Caudate nucleus (tissue), 63 donors: ENCODE measurements at places on chromosomes 4 and X.

DNA sequence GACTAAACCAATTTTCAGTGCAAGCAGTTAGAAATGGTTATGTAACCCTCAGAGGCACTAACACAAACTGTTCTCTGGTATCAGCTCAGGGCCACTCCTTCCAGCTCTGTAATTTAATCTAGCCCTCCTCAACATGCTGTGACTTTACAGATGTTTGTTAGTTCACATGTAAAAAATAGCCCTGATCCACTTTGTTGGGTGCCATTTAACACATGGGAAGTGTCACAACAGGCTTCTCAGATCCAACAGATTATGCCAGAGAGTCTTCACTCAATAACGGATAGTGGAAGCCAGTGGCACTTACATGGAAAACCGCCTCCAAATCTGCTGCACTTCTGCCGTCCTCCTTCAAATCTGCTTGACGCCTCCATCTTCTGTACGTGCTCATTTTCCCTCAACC, 51.6 kb downstream of the ATP8A1 start:
- DNase-seq: no peak

DNA sequence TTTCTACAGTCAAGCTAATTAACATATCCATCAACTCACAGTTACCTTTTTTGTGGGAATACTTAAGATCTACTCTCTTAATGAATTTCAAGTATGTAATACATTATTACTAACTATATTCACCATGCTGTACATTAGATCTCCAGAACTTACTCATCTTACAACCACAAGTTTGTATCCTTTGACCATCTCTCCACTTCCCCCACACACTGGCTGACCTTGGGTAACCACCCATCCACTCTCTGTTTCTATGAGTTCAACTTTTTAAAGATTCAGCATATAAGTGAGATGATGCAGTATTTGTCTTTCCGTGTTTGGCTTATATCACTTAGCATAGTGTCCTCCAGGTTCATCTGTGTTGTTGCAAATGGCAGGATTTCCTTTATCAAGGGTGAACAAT, 30.5 kb upstream of the MAGED1 start:
- DNase-seq: no peak

DNA sequence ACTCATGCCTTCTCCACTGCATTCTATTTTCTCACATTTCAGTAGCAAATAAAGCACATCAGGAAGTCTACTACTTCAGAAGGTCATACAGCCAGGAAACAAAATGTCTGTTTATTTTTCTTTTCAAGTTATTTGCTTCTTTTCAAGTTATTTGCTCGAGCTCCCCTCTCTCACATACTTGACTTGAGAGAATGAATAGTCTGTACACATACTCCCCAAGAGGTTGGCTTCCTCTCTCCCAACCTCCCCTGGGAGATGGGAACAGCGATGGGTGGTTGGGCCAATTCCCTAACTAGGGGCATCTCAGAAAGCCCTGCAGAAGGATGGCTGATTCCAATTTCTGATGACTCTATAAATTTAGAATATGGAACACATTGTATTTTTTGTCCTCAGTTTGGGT, 64.7 kb upstream of the PTPN13 start:
- DNase-seq: no peak

DNA sequence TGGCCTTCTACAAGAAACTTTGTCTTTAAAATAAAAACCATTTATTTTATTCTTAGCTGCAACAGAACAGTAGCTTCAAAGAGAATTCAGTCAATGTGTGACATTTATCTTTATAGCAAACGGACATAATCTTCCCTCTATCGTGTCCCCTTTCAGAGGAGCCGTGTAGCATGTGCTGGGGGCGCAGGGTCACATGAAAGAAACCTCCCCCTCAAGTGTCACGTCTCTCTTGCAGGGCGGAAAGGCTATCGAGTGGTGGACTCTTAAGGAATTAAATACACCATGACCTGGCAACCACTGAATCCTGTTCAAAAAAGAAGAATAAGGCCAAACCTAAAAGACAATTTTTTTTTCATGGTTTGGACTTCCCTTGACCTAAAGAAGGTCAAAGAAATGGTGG, 40.2 kb downstream of the ZNF827 start:
- no peak for DNase-seq

DNA sequence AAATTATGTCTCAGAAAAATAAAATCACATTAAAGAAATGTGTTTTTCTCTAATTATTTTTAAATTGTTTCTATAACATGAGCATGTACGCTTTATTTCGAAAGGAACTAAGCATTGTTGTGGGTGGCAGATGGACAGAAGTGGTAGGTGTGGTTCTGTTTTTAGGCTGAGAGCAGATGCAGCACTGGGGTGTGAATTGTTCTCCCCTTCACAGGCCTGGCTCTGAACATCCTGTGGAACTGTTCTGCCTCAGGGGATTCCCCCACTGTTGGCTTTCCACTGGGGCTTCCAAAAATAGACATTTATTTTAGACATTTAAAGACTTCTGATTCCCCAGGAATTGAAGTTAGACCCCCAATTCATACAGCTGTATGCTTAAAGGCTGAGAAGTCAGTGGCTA, 41.9 kb upstream of the PDHA2 start:
- no peak for DNase-seq

GRCh38 chr4:118772767-118773428, 63.0 kb downstream of the SEC24D start:
- no peak for DNase-seq

GRCh38 chr4:10461850-10462400, 4.7 kb upstream of the ZNF518B start:
- DNase-seq: no peak

DNA sequence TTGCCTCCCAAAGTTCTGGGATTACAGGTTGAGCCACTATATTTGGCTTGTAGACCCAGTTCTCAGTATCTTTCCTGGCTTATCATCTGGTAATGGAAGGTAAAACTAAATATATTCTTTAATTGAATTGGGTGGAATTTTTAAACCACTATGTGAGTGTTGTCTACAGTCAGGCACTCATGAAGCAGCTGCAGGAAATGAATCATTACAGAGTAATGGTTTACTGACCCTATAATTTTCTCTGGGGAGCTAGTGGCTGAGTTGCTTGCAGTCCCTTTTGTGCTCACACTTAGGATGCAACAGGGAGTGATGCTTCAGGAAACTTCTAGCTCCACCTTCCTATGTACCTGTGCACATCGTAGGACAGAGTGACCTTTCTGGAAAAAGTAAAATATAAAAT, 4.1 kb upstream of the UGT2B7 start:
- DNase-seq: no peak

- no peak for DNase-seq
Measured at GRCh38 chr4:152392079-152392478, 143.8 kb downstream of the FBXW7 start.

DNA sequence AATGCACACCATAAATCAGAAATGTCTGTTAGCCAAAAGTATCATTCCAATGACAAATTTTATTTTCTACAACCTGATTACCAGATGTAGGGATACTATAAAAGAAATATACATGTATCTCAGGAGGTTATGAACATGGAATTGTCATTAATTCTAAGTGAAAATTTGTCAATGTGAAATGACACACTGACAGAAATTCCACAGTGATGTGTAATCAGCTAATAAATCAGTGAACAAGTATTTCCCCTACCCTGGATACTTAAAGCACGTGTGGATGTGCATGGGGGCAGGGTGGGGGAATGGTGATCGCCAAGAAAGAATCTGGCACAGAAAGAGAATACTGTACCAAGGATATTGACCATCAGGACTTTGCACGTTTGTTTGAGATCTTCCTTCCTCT, 123.6 kb downstream of the SH3RF1 start:
- no peak for DNase-seq

DNA sequence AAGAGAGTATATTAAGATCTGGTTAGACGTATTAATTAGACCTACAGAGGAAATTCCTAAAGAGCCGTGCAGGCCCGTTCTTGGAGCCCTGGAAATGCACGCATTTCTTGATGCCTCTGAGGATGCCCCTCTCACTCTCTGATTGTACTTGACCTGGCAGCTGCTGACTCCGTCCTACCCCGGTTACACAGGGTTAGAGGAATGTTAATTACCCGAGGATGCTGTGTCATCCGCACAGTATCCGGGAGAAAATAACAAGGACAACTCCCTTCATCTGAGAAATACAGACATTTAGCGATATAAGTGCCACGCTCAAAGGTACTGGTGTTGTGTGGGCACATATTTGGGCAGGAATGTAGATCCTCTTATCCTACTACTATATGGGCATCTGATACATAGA, 404.6 kb upstream of the FAT1 start:
- no peak for DNase-seq

GRCh38 chr4:174697896-174698295, 131.2 kb downstream of the GLRA3 start:
- DNase-seq: no peak

DNA sequence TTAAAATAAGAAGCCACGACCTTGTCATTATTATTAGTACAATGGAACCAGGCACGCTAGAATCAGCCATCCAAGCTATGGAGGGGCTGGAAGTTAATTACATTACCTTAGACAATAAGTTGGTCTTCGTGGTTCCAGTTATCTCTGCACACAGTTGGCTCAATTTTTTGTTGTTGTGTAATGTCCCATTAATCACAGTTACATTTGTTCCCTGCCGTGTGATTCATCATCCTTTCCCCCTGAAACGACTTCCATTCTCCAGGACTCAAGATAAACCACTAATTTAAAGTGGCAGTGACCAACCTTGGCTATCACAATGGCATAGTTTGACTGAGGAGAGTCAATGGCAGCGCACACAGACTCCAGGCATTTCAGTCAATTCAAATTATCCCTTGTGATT, 905.0 kb downstream of the RAB28 start:
- DNase-seq: no peak

- no peak for DNase-seq
Measured at GRCh38 chr4:91990726-91991125, 313.0 kb upstream of the GRID2 start.

DNA sequence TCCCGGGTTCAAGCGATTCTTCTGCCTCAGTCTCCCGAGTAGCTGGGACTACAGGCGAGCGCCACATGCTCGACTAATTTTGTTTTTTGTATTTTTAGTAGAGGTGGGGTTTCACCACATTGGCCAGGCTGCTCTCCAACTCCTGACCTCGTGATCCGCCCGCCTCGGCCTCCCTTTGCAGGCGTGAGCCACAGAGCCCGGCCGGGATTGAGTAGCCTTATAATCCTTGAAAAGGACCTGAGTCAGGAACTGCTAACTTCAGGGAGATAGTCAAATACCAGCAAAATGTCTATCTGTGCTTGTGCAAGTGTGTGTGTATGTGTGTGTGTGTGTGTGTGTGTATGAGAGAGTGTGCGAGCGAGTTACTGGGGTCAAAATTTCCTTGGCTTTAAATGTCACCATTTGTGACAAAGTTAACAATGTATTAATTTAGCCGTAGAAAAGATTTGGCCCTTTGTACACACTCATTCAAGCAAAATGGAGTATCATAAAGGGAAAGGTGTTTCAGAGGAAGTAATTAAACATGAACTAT, 1.8 kb upstream of the KDM6A start:
- no peak for DNase-seq

DNA sequence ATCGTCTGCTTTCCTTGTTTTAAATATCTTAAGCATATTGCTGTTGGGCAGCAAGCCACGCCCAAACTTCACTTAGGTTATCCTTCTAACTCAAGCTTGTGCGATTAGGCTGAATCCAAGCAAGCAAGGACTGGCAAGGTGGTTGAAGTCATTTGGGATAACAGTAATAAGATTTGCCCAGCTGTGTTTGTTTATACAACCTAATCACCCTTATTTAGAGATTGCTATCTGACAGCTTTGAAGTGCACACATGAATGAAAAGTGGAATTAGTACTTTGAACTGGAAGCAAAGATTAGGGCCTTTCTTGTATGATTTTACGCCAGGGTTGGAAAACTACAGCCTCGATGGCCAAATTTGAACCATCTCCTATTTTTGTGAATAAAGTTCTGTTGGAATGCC, 182.1 kb downstream of the ASB9 start:
- no peak for DNase-seq

DNA sequence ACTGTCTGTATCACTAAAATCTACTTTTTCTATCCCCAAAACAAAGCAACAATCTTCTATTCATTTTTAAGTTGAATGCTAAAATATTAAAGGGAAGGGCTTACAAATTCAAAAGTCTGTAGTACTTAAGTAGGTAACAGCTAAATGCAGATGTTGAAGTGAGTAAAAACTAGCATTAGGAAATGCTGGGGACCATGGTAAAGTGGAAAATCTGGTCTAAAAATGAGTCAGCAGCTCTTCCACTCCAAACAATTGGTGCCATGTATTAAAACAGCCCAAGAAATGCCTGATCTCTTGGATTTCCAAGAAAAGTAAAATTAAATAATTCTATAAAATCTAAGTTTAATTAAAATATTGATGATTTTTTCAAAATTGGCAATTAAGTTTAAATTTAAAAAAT, 73.3 kb upstream of the PPP3CA start:
- DNase-seq: no peak

- DNase-seq: no peak
Measured at GRCh38 chrX:132292793-132293192, 73.5 kb upstream of the RAP2C start.

- no peak for DNase-seq
Measured at GRCh38 chr4:159498446-159499115, 395.7 kb downstream of the RAPGEF2 start.

DNA sequence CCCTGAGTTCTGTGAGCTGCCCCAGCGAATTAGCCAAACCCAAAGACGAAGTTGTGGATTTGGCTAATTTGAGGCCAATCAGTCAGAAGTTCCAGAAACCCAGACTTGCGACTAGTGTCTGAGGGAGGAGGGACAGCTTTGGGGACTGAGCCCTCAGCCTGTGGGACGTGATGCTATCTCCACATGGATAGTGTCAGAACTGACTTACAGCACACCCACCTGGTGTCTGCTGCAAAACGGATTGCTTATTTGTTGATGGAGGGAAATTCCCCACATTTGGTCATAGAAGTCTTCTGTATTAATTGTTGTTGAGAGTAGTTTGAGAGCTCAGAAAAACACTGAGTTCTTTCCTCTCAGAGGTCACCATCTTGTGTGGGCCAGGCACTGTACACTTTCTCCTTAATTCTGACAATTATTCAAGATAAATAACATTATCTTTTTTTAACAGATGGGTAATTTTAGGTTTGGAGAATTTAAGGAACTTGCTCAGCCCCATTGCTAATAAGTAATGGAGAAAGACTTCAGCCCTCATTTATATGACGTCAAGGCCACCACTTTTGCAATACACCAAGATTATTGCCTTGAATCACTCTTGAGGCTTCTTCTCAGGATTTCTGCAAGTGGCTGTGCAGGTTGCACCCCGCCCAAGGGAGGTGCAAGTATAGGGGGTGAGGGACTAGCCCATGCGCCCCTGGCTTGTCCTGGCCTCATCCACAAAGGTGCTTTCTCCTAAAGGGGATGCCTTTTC, 16.7 kb downstream of the CLRN2 start:
- DNase-seq: no peak

DNA sequence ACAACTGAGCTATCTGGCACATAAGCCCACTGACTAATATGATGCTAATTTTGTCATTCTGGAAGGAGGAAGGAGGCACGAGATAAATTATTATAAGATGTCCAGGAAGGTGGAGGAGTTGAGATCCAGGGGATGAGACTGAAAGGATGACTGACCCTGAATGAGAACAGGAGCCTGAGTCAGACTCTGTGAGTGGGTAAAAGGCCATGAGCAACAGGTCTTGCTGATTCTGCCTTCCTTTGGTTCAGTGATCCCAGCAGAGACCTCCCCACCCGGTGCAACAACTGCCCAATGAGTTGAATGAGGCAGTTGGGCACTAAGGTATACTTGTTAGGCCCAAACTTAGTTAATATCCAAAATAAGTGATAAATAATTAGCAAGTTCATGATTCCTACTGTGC, 238.1 kb upstream of the GPC4 start:
- no peak for DNase-seq
